NCI-H1436 treated with DMSO at 0.1 percent for 48 hours (cell line): ENCODE measurements at places on chromosomes 12 and 14.

- no peak for DNase-seq
These were observed 29.8 kb downstream of the NCOR2 start for GRCh38 chr12:124537525-124538193.

- no peak for DNase-seq
These were observed 6.2 kb downstream of the IRF2BPL start for GRCh38 chr14:77022236-77022852.

DNA sequence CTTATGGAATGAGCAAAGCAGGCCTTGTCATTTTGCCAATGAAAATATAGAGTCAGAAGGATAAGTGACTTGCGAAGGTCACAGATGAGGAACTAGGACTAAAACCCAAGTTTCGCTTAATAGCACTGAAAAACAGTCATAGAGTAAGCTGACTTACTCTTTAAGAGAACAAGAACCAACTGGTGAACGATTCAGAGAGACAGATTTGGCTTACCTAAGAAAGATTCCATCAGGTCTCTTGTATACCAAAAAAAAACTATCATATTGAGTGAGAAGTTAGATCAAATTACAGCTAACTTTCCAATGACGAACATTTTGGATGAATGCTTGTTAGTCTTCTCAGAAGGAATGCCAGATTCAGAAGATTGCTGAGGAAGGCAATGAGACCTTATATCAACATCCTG is 74.2 kb downstream of the ZFC3H1 start:
- DNase-seq: no peak

GRCh38 chr14:33700052-33700451 is 250.8 kb downstream of the EGLN3 start:
- no peak for DNase-seq

DNA sequence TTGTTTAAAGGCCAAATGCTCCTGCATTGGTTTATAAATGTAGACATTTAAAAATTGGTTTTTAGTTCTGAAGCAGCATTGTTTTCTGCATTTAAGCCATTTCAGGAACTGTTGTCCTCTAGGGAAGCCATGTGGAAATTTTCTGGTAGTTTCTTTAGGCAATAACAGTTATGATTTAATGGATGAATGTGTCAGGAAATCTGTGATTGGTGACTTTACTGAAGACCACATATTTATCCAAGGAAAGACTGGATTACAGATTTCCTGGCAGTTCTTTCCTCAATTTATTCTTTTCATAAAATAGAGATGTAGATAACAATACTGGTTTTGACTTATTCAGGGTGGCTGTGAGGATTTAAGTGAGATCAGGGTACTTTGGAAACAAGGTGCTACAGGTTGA is 27.6 kb downstream of the TBC1D15 start:
- DNase-seq: no peak

- DNase-seq: no peak
These were observed 1.1 kb downstream of the HPD start for GRCh38 chr12:121857322-121858246.

- no peak for DNase-seq
These were observed 29.6 kb downstream of the WBP11 start for GRCh38 chr12:14773685-14774073.
